ENCODE measurements at places on chromosomes 7 and 10. TPM values are rescaled to one million over a fixed set of nuclear protein-coding genes. Genes with fewer than 3 reads are reported as not detected.

- no peak for DNase-seq
Measured at GRCh38 chr7:151758622-151759540, 118.0 kb downstream of the PRKAG2 start.

Gene AGAP3
- total RNA-seq: 12.6 TPM

- DNase-seq: no peak
Measured at GRCh38 chr10:48938281-48938680, 1.4 kb downstream of the LRRC18 start.

DNA sequence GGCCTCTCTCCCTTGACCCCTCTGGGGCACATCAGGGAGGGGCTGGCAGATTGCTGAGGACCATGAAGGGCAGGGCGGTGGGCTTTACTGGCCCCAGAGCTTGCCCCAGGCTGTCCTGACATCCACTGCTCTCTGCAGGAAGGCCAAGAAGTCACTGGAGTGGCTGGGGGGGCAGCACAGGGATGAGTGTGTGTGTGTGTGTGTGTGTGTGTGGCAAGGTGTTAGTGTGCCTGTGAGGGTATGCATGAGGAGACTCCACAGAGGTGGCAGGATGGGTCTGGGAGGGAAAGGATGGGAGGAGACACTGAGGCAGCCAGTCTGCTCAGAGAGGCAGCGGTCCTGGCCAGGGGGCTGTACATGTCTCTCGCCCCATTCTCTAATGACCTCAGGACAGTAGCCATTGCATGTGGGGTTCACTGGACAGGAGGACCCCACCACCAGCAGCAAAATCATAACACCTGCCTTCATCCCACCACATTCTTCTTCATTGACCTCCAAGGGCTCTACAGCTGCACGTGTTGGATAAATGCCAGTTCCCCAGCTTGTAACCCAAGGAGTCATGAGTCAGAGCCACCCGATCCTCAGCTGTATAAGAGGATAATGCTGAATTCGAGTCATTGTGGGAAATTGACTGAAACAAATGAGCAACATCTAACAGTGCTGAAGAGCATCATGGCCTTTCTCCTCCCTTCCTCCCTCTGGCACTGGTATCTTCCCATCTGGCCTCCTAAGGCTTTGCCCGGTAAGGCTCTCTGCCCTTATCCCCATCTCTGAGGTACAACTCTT is 720.5 kb downstream of the GRID1 start:
- DNase-seq: no peak

Gene FAM131B
- 2.4 TPM for total RNA-seq

Gene CNNM1
- total RNA-seq: 0.13 TPM

Gene BEND7
- not detected for total RNA-seq

- no peak for DNase-seq
Measured at GRCh38 chr7:47587976-47588375, 6.1 kb upstream of the TNS3 start.

Gene HTR7
- total RNA-seq: not detected

DNA sequence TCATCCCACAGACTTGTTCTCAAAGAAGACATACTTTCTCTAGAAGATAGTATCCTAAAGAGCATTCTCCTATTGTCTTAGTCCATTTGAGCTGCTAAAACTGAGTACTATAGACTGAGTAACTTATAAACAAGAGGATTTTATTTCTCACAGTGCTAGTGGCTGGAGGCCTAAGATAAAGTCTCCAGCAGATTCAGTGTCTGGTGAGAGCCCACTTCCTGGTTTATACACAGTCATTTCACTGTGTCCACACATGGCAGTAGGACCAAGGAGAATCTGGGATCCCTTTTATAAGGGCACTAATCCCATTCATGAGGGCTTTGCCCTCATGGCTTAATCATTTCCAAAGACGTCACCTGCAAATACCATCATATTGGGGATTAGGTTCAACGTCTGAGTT is 68.7 kb downstream of the LRRC17 start:
- no peak for DNase-seq

DNA sequence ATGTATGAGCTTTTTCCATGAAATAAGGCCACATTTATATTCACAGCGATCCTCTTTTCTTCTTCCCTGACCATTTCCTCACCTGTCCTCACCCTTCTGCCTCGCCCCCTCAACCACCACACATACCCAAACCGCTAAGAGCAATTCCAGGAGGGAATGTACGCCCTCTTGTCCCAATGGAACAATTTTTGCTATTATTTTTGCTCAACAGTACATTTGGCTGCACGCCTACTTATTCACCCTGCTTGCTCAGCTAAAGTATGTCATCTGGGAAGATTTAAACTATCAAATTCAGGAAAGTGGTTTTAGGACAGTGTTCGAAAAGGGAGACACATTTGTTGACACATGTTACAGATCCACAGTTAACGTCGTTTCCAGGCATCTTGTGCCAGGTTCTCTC is 252.7 kb downstream of the NEBL start:
- DNase-seq: no peak

DNA sequence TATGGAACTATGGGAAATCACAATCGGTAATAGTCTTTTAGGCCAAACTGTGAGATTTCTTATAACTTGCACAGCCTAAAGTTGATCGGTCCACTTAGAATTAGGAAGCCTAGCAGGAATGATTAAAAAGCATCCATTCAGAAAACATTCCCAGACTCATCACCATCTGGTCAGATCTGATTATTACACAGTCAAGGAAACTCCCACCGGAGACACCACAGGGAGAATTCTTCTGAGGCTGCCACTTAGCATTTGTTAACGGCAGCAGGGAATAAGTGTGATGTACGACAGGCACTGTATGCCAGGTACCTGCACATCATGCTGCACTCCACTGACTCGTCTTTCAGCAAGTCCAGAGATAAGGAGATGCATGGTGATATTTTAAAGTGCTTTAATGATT is 227.6 kb upstream of the STEAP1 start:
- DNase-seq: no peak

Gene ABCA13
- total RNA-seq: 0.08 TPM

- no peak for DNase-seq
Measured at GRCh38 chr7:47932466-47933037, 15.7 kb downstream of the PKD1L1 start.

DNA sequence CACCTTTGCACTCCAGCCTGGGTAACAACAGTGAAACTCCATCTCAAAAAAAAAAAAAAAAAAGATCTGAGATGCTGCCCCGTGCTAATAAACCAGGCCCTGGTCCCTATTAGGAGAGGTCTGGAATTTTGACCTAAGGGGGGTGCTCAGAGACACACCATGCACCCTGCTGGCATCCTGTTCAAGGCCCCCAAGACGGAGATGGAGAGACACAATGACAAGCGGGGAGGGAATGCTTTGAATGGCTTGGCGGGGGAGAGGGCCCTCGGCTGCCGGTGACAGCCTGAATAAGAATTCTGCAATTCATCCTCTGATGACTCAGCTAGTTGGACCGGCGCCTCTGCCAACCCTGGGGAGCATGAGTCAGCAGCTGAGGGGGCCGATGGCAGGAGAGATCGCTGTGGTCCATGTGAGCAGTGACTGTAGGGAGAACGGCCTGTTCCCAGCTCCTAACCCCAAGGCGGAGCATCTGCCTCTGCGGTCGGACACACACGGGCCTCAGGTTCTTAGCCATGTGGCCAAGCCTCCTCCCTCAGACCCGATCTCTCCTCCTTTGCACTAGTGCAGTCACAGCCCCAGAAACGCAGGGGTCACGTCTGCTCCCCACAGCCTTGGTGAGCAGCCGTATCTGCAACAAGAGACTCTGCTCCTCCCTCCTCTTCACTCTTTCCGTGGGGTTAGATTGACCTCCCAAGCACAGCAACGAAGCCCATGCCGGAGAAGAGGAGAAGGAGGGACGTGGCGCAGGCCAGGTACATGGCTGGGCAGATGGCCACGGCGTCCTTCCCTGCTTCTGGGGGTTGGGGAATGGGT is 14.9 kb downstream of the TRIM56 start:
- DNase-seq: peak; percentile 44

GRCh38 chr10:60919551-60919950 is 24.4 kb downstream of the RHOBTB1 start:
- DNase-seq: no peak

- DNase-seq: no peak
Measured at GRCh38 chr7:68280931-68281330, 1284.3 kb downstream of the TYW1 start.

DNA sequence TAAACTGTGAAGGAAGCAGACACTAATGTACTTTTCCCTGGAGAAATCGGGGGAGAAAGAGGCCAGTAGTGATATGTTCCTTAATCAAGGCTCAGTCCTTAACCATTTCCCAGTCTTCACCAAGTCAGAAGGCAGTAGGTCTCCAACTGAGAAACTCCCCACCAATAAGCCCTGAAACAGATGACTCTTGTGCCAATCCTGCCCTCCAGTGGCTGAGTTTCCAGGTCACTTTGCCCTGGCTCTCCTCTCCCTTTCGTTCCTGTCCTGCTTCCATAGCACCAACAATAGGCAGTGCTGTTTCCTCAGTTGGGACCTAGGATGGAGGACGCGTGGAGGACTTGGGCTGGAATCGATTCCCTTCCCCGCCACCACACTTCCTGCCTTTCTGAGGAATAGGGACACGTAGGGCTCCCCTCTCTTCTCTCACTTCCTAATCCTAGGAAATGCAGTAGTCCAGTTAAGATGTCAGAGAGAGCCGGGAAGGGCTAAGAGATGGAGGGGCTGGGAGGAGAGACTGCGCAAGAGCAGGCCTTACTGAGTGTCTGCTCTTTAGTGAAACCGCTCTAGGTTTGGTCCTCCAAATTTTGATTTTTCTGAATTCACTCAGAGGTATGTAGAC is 23.4 kb downstream of the ATOH7 start:
- DNase-seq: peak; percentile 26

GRCh38 chr10:5618829-5619228 is 47.6 kb downstream of the ASB13 start:
- DNase-seq: no peak

- peak; percentile 46 for DNase-seq
Measured at GRCh38 chr7:1531263-1531978, 919 bp downstream of the MAFK start.

- peak; percentile 62 for DNase-seq
Measured at GRCh38 chr10:119139464-119140067, 25.9 kb downstream of the SFXN4 start.

DNA sequence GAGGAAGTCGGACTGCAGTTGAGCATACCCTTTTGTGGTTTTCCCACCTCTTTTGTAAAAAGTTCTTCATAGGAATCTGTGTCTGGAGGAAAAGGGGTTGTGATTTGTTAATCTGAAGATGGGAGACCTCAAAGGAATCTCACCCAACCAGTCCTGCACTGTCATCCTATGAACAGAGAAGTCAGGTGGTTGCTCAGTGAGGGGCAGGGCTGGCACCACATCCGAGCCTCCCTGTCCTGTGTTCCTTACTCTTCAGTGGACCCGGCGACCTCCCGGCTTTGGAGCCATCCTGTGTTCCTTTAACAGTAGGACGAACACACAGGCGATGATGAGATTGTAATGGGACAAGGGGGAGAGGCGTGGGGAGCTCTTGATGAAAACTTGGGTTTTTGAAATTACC is 2.8 kb upstream of the MGMT start:
- DNase-seq: no peak
